ENCODE measurements at places on chromosomes 11 and 22.

DNA sequence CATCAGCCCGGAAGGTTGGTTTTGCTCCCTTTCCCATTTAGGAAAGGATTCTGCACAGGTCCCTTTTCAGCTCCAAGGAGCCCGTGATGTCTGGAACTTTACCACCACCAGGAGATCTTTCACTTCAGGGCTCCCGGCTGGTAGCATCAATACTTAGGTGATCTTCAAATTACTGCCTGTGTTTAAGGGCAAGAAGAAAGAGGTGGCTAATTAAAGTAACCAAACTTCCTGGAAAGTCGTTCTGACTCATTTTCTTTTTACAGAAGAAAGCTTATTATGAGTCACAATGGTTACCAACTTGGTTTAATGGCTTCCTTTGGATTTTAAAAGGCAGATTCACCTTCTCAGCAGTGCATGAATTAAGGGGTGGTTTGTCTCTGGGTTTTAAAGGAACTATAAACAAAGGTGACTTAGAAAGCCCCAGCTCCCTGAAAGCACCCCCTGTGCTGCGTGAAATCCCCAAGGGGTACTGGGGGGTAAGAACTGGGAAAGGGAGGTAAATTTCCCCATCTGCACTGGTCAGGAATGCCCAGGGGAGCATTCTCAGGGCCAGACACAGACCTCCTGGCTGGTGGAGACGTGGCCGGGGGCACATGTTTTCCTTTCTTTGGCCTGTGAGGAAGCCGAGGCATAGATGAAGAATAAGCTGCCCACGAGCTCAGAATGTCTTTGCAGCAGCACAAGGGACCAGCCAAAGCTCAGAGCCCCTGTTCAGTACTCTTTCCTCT is 8.8 kb downstream of the POU2F3 start:
- DNase-seq = no peak

DNA sequence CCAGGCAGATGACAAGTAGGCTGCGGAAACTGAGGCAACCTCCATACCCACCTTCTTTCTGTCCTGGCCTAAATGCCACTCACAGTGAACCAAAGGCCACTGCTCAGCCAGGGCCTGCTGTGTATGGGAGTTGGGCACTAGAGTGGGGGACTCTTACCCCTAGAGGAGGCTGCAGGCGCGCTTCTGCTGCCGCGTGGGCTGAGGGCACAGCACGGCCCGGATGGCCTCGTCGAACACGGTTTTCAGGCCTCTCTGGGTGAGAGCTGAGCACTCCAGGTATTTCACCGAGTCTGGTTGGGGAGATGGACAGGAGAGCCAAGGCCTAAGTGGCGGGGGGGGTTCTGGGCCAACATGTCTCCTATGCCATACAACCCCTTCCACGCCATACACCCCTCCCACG is 14.2 kb upstream of the SSTR3 start:
- no peak for DNase-seq

- DNase-seq = no peak
Measured at GRCh38 chr11:1502168-1502953, 15.8 kb upstream of the MOB2 start.

DNA sequence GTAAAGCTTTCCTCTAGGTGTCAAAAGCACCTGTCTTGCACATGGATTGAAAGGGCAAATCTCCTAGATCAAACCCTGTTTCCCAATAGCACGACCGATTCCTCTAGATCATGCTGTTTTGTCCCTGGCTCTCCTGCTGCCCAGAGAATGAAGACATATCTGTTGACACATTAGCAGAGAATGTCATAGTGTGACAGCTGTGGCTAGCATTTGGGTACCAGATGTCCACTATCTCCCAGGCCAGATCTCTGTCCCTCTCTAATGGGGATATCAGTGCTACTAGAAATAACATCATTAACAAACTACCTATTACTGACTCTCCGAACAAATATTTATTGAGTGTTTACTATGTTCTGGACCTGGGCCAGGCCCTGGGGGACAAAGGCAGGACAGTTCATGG is 72.4 kb upstream of the ISX start:
- no peak for DNase-seq

GRCh38 chr11:65083834-65084597 is at the start of the genes CDCA5 and ZFPL1:
TSS of gene CDCA5 (minus strand) at chr11:65084040. CDS start at chr11:65083978, 62 bp downstream.
TSS of gene ZFPL1 (plus strand) at chr11:65084222. CDS start at chr11:65084699, 477 bp downstream.
- peak; percentile 63 for DNase-seq

DNA sequence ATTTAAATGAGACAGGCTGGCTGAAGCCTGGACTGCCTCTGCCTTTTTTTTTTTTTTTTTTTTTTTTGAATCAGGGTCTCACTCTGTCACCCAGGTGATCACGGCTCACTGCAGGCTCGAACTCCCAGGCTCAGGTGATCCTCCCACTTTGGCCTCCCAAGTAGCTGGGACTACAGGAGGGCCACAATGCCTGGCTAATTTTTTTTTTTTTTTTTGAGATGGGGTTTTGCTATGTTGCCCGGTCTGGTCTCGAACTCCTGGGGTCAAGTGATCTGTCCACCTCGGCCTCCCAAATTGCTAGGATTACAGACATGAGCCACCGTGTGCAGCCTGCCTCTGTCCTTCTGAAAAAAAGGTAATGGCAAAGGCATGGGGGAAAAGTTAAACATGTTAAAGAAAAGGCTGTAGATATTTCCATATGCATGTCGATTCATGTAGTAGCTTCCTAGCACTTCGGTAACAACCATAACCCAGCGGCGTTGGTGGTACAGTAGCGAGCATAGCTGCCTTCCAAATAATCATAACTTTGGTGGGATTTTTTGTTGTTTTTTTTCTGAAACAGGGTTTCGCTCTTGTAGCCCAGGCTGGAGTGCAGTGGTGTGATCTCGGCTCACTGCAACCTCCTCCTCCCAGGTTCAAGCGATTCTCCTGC is 48.8 kb downstream of the MCHR1 start:
- DNase-seq = no peak

DNA sequence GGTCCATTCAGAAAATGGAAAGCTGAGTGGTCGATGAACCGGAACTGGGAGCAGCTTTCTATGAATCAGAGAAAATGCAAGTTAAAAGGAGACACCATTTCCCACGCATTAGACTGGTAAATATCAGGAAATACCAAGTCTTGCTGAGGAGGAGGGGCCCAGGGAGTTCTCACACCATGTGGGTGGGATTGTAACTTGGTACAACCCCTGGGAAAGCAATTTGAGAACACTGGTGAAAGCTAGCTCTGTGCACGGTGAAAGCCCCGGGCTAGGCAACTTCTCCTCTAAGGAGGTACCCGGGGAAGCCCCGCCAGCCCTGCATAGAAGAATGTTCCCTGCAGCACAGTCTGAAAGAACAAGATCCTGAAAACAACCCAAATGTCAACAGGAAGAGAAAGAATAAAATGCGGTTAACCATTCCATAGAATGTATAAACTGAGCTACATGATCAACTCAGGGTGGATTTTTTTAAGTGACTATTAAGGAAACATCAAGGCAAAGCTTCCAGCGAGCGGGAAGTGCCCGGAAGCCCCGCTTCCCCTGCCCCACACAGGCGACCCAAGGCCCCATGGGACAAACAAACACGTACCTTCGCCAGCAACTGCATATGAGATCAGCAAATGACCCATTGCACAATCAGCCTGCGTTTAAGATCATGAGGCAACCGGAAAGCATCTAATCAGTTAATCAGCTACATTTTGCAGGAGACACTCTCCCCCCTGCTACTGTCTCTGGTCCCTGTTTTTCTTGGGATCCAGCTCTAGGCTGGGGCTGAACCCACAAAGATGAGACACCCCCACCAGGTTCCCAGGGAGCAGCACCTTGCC is 11.3 kb downstream of the SHANK2 start:
- no peak for DNase-seq

DNA sequence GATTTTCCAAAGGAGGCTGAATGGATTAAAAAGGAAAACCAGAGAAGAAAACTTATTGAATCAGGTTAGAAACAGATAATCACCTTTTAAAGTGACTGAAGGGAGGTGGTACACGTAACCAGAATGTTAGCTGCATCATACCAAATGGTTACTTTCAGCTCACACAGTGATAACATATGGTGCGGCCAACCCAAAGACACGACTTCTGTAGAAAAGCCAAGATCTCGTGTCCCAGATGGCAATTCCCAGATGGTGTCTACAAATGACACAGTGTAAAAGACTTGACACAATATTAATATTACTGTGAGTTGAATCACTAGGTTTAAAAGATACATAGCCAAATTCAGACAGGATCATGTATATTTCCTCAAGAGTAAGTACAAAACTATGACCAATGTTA is 5.2 kb downstream of the PPP2R1B start:
- DNase-seq = peak; percentile 79

- DNase-seq = no peak
Measured at GRCh38 chr11:88098289-88098688, 77.0 kb downstream of the RAB38 start.

- DNase-seq = no peak
Measured at GRCh38 chr11:117273550-117274289, 17.4 kb upstream of the BACE1-AS start.

GRCh38 chr11:62856333-62856895 is 17.0 kb upstream of the WDR74 start:
- no peak for DNase-seq

DNA sequence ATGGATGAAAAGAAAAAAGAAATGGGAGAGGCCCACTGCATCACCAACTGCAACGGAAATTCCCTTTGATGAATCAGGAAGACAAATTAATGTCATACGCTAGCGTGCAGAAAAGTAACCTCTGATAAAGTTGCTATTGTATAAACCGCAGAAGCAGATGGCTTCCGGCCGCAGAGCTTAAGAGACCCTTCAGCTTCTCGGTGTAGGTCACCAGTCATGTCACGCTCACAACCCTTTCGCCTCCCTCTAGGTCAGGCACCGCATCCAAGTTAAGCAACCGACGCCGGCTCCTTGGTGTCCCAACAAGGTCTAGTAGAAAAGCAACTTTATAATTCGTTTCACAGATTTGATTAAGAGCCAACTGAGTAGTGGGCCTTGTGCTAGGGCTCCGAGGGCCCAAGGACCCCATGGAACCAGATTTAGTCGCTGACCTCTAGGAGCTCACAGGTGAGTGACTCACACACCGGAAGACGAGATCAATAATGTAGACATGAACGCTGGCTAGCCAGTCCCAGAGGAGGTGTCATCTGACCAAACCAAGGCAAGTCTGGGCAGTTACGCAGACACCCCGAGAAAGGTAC is 1.2 kb upstream of the ZFP91 start:
- DNase-seq = peak; percentile 8

DNA sequence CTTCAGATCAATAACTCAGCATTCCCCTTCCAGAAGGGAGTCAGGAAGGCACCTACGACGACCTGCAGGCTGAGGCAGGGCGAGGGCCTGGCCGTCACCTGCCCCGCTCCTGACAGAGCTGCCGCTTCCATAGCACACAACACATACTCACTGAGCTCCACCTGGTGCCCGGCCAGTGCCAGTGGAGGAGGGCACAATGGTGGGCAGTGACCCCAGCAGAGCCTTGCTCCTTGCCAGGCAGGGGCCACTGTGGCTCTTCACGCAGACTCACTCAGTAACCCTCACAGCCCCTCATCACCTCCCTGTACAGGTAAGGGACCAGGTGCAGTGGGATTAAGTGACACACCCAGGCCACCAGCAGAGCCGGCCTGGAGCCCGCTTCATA is 24.6 kb downstream of the LRFN4 start:
- no peak for DNase-seq

DNA sequence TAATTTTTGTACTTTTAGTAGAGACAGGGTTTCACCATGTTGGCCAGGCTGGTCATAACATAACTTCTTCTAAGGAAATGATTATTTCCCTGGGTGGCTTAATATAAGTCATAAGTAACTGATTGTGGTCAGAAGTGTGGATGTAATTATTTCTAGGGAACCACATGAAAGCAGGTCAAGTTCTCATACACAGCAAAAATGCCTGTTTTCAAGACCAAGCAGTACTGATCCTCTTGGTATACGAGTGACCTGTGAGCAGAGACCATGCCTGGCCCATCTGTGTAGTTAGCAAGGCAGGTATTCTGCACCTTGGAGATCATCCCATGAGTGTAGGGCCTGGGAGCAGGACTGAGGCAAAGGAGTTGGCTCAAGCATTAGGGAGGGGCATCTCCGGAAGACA is 32.5 kb upstream of the NUCB2 start:
- DNase-seq = no peak

GRCh38 chr11:123484448-123484847 is 54.4 kb downstream of the GRAMD1B start:
- no peak for DNase-seq

Data from NCI-H524 treated with DMSO at 0.1 percent for 48 hours (cell line).